ENCODE measurements at places on chromosomes 11 and 22.

GRCh38 chr11:20522536-20522935 is 76.9 kb upstream of the SLC6A5 start:
- no peak for DNase-seq

DNA sequence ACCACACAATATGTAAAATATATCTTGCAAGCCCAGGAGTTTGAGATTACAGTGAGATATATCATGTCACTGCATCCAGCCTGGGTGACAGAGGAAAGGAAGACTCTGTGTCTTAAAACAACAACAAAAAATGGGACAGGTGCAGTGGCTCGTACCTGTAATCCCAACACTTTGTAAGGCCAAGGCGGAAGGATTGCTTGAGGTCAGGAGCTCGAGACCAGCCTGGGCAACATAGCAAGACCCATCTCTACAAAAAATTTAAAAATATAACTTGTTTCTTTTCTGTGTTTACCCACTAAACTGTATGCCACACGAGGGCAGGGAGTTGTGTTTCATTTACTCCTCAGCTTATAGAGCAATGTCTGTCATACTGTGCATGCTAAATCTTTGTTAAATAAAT is 3.1 kb downstream of the ZNF280A start:
- no peak for DNase-seq

- no peak for DNase-seq
Observed at GRCh38 chr11:76791861-76792260, 8.7 kb downstream of the TSKU start.

GRCh38 chr22:38775656-38776055 is 18.3 kb downstream of the DNAL4 start:
- no peak for DNase-seq

GRCh38 chr11:57397394-57397990 is 7.0 kb upstream of the PRG2 start:
- DNase-seq, result no peak

DNA sequence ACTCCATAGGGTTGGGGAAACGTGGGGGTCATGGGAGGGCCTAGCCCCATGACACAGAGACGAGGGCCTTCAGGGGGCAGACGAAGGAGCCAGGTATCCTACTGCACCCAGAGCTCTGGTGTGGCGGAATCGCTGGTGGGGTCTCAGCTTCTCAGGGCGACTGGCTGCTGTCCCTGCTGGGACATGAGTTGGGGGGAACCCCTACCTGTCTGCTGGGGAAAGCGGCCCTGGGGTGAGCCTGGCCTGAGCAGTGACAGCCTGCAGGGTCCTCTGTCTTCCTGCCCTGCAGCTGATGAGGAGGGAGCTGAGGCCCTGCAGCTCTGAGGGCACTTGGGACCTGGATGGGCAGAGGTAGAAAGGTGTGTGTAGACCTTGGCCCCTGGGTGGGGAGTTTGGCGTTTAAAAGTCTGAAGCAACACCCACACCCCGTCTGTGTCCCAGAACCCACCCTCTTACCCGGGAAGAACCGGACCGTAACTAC is 33.6 kb upstream of the GRAMD4 start:
- DNase-seq, result no peak

- no peak for DNase-seq
Observed at GRCh38 chr22:49880281-49880680, 26.6 kb downstream of the ZBED4 start.

- peak; percentile 93 for DNase-seq
Observed at GRCh38 chr11:1760351-1761109, 3.2 kb downstream of the CTSD start.

DNA sequence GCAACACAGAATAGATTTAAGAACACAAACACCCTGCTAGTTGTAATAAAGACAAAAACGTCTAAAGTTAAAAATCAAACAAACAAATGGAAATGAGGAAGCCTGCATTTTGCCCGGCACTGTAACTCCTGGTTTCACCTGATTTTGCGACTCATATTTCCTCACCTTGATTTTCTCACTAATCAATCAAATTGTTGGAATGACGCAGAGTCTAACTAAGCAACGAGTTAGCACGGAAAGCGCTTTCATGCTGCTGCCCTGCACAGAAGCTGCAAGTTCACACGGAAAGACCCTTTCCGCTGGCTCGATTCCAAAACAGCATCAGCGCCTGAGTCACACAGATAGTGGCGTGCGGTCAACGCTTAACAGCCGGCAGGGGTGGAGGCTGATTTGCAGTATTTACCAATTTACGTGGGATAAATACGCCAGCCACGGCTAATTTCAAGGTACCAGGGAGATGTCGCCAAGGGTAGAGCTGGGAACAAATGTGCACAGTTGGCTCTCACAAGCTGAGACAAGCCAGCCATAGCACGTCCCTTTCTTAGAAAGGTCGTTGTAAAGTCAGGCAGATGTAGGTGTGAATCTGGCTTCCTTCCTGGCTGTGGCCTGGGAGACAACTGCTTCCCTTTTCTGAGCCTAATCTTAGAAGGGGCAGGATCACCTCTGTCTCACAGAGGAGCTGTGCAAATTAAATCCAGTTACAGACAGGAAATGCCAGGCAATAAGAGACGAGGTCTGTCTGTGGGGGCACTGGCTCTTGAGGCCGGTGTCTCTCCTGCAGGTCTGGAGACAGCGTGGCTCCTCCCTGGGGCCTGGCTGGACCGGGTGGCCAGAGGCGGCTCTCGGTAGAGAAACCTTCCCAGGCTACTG is 76.9 kb upstream of the TTLL12 start:
- no peak for DNase-seq

- no peak for DNase-seq
Observed at GRCh38 chr11:25529572-25529971, 802.4 kb upstream of the ANO3 start.

DNA sequence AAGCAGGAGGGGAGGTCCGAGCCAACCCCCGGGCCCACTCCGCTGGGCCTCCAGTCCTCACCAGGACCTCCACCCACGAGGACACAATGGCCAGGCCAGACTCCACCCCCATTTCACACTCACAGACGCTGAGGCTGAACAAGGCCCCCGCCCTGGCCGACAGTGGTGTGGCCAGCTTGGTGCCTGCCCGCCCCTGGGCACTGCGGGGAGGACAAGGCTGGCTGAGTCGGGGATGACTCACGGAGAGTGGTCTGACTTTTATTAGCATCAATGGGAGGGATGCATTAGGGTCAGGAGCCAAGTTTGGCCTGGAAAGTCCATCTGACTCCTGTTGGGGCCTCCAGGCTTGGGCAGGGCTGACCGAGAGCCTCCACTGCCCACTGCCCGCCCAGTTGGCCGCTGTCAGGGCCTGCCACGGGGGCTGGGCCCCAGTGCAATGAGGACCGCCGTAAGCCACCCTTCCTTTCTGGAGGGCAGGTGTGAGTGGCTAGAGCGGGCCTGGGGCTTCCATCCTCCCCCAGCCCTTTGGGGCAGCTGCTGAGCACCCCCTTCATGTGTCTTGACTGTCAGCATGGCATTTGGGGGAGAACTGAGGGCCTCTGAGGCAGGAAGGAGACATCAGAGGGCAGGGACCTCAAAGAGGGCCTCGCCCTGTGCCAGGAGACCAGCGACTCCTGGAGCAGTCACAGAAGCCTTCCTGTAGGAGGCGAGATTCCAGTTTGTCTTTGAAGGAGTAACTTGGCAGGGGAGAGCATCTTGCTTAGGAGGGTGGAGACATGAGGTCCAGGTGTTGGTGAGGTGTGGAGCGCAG is 10.6 kb downstream of the TSPAN32 start:
- no peak for DNase-seq

GRCh38 chr22:38699143-38699542 is 1.6 kb downstream of the JOSD1 start:
- no peak for DNase-seq

DNA sequence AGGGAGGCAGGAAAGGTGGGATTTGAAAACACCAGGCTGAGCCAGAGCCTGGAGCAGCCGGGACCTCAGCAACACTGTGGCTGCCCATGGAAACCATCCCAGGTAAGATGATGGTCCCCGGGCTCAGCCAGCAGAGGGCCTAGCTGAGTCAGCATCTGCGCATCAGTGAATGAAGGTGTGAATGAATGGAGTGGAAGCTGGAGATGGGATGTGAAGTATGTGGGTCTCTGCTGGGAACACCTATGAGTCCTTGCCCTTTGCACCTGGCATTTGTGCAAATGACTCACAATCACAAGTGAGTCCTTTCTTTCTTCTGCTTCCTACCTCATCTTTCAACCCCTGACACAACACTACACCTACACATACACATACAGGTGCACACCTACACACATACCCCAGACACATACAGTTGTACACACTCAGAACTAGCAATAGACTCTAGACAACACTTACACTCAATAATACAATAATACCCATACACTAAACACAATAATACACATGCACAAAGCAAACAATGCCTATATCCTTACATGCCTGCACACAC is 62.8 kb upstream of the PRDM11 start:
- no peak for DNase-seq

GRCh38 chr11:38130976-38131375 is 1532.9 kb upstream of the RAG2 start:
- no peak for DNase-seq

DNA sequence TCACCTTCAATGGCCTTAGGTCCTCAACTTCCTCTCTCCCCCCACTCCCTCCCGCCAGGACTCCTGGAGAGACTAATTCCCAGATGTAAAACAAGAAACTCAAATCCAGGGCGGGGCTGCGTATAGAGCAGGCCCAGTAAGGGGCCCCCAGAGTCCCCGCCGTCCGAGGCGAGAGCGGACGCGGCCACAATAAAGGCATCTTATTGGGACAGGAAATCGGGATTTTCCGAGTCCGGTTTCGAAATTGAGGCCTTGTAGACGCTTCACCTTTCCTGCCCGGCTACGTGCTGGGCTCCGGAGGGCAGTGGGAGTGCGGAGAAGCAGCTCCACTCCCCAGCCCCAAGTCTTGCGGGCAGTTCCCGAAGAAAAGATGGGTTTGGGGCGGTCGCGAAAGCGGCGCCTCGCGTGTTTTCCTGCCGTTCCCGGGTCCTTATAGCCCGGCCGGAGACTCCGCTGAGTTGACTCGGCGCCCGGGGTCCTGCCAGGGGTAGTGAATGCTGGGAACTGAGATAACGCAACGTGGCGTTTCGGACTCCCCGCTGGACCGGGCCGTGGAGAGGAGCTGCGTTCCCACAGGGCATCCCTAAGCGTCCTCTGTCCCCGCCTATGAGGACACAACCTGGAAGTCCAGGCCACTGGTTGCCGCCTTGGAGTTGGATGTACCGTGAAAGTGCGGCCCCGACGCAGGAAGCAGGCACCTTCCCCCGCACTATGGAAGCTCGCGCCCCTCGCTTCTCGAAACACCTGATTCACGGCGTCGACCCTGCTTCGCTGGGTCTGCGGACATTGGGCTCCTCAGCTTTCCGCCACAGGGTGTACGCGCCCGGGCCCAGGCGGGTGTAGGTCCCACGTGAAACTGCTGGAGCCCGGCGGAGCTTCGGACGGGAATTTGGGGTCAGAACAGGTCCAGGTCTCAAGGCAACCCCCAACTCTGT is 4.8 kb upstream of the CHRM1 start:
- DNase-seq, result no peak

DNA sequence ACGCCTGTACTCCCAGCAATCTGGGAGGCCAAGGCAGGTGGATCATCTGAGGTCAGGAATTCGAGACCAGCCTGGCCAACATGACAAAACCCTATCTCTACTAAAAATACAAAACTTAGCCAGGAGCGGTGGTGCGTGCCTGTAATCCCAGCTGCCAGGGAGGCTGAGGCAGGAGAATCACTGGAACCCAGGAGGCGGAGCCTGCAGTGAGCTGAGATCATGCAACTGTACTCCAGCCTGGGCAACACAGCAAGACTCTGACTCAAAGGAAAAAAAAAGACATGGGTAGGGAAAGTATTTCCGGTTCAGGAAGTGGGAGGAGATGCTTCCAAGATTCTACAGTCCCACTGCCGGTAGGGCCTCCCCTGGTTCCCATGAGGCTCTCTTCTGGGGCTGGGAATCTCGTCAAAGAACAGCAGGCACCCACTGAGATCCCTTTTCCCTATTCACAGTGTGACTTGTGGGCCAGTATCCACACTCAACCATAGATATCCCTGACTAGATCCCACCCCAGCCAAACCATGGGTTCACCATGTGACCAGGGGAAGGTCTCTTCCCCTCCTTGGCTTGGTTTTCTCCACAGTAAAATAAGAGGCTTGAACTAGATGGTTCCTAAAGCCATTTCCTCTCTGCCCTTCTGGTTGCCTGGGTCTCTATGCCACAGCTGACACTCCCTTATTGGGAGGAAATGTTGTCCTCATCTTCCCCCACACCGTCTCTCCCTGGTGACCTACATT is 443.3 kb downstream of the BUD13 start:
- DNase-seq, result no peak

- DNase-seq, result no peak
Observed at GRCh38 chr22:22161924-22162851, 82.4 kb upstream of the VPREB1 start.

GRCh38 chr11:95923728-95924413 is at the start of gene MTMR2:
TSS of gene MTMR2 (minus strand) at chr11:95924107. CDS start at chr11:95923954, 153 bp downstream.
- peak; percentile 87 for DNase-seq

DNA sequence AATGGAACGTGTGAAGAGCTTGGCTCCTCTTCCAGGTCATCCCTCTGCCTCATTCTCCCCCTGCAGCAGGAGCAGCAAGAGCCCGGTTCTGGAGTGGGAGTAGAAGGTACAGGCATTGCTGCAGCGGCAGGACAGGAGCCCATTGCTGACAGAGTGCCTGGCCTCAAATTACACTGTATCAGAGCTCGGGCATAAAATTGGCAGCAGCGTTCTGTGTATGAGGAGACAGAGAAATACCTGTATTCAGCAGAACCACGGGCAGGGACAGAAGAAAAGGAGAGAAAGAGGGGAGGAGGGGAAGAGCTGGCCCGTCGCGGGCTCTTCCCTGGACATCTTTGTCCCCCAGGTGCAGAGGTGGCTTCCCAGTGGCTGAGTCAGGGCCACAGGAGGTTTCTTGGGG is 2.6 kb upstream of the NCF4 start:
- no peak for DNase-seq

GRCh38 chr11:48002561-48002960 is 22.2 kb downstream of the PTPRJ start:
- no peak for DNase-seq

DNA sequence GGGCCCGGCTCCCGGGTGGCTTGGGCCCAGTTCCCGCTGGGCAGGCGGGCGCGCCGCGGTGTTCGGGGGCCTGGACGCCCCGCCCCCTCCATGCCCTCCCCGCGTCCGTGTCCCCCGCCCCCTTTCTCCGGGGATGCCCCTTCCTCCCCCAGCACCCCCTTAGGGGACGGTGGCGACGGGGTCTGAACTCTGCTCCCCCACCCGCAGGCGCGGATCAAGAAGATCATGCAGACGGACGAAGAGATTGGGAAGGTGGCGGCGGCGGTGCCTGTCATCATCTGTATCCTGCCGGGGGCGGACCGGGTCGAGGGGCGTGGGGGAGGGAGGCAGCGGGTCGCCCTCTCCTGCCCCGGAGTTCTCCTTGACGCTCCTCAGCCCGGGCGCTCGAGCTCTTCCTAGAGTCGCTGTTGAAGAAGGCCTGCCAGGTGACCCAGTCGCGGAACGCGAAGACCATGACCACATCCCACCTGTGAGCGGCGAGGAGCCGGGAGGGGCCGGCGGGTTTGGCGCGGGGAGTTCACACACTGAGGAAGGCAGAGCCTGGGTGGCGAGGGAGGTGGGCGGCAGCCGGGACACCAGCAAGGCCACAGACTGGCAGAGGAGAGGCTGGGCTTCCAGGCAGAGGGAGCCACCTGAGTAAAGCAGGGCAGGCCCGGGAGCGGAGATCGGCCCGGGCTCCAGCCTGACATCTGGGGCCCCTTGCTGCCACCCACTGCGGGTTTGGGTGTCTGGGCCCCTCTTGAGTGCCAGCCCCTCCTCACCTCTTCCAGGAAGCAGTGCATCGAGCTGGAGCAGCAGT is 546 bp downstream of the DRAP1 start:
- no peak for DNase-seq

- DNase-seq, result no peak
Observed at GRCh38 chr11:119107538-119108145, 498 bp downstream of the C2CD2L start.

Measured in anterior cingulate cortex (tissue), 58 donors.